AG20443 (cell line): ENCODE measurements at places on chromosomes 6 and 20.

DNA sequence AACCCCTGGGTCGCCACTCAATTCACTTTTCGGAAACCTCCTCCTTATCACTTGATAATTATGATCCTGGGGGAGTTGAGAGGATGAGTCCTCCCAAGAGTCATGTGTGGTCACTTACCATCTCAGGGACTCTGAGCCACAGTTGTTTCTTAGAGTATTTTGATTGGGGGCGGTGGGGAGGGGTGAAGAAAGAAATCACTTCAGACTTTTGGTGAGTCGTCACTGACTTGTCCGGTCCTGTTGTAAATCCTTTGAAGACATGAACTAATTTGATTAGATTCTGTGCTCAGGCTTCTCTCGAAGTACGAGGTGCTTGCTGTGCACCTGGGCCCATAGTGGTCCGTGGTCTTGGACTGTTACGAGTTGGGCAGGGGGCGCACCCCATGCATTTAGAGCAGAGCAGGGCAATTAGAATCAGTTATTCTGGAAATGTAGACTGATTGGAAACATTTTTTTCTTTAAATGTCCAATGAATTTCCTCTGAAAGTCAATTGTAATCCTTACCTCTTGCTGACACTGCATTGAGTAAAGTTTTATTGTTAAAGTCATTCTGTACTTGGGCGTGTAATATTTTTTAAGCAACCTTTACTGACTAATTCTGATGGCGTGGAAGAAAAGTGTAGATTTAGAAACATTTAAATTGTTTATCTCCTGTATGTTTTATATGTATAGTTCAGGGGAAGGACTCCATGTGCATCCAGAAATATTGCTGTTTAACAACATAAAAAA, 173.4 kb downstream of the SLC16A10 start:
- no peak for DNase-seq

DNA sequence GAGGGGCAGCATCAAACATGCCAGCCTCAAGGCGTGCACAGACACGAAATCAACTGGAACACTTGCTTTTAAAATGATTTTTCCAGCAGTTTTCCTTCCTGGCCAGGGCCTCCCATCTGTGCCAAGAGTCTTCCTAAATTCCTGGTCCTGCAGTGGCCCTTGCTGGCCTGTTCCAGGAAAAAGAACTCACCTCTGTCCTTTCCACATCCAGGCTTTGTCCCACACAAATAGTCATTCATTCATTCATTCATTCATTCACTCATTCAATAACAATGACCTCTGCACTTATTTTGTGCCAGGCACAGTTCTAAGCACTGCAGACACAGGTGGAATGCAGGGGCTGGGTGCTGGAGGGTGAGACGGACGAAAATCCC, 89.0 kb upstream of the CCDC167 start:
- no peak for DNase-seq

GRCh38 chr20:37627060-37627766, 66.6 kb upstream of the CTNNBL1 start:
- DNase-seq, result peak; percentile 73

DNA sequence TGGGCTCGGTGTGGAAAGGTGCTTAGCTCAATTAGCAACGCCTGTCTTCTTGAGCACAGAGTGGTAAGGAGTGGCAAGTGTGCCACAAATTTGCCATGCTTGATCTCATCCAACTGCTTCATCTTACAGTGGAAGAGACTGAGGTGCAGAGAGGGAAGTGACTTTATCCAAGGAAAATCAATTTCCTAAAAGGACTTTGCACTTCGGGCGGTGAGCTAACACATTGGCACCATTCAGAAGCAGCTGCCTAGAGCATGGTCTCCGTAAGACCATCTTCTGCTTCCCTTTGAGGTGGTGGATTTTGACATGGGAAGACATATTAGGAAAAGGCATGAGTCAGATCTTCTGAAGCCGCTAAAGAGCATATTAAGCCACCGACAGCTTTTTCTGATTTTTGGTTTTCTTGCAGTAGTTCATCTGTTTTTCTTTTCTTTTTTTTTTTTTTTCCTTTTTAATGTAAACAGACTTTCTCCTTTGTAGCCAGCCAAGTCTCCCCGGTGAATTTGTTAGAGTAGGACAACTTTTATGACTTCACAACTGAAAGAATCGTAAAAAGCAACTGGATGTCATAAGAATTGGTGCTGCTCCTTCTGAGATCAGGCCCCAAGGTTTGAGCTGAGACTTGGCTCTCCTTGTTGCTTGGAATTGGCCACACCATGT, 273.2 kb downstream of the CDC5L start:
- DNase-seq, result peak; percentile 45

- peak; percentile 59 for DNase-seq
These were observed 82.3 kb upstream of the RIPOR2 start for GRCh38 chr6:25017932-25018567.

- peak; percentile 18 for DNase-seq
These were observed 197.1 kb upstream of the PLN start for GRCh38 chr6:118350881-118351430.

GRCh38 chr6:169896826-169897456, 145.5 kb downstream of the ERMARD start:
- no peak for DNase-seq

- peak; percentile 94 for DNase-seq
These were observed 2.0 kb upstream of the KCNB1 start for GRCh38 chr20:49484180-49485140.

DNA sequence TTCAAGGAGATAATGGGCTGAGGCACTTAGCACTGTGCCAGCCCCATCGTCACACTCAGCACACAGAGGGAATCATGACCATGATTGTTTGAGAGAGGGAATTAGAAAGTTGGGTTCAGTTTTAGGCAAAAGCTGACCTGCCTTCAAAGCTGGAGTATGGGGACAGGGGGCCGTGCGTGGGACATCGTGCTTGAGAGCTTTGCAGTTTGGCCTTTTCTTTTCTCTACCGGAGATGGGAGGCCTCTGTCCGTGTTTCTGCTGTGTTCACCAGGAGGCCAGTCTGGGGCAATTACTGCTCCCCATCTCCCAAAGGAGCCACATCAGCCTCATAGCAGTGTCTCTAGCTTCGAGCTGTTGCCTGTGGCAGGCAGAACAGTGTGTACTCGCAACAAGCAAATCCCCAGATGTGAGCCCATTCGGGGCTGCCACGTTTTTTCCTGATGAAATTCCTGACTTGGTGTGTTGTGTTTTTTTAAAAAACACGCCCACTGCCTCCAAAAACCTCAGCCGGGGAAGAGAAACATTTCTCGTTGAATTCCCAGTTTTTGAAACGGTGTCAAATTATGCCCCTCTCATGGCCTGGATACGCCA, 20.2 kb downstream of the EYA2 start:
- DNase-seq, result peak; percentile 41

GRCh38 chr6:30206799-30207618, 6.2 kb downstream of the TRIM26 start:
- DNase-seq, result no peak

- DNase-seq, result no peak
These were observed 206.5 kb upstream of the EYA4 start for GRCh38 chr6:133034509-133035206.

GRCh38 chr6:154916857-154917256, 78.3 kb upstream of the TIAM2 start:
- no peak for DNase-seq

- DNase-seq, result no peak
These were observed 20.1 kb downstream of the HECA start for GRCh38 chr6:139154881-139155547.

DNA sequence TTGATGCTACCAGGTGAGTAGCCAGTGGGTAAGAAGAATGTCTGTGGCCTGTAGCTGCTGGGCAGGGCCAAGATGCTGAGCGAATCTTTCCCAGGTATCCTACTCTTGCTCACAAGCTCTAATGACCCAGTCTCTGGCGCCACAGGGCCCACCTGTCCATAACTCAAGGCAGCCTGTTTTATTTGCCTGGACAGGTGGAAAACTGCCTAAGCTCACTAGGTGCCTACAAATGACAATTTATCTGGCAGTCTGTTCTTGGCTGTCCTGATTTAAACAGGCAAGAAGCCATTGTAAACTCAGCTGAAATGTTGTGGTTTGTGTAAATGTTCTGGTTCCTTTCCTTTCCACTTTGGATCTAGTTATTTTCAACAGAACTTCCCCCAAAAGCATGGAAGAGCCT, 113.3 kb downstream of the TCP11 start:
- no peak for DNase-seq

DNA sequence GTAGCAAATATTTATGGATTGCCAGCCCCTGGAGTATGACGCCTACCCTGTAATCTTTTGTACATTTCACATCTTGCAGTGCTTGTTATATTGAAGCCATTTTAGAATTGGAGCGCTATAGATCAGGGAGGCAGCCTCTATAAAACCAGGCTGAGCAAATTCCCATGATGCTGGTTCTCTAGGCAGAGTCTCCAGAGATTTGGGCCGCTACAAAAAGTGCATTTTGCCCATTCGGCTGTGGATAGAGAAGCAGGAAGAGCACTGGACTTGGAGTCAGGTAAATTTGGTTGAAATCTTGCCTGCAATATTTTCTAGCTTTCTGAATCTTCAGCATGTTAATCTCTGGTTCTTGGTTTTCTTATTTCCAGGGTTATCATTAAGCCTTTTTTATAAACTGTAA, 2.0 kb downstream of the YWHAB start:
- DNase-seq, result no peak

GRCh38 chr20:24576447-24576846, 107.0 kb downstream of the SYNDIG1 start:
- DNase-seq, result no peak

DNA sequence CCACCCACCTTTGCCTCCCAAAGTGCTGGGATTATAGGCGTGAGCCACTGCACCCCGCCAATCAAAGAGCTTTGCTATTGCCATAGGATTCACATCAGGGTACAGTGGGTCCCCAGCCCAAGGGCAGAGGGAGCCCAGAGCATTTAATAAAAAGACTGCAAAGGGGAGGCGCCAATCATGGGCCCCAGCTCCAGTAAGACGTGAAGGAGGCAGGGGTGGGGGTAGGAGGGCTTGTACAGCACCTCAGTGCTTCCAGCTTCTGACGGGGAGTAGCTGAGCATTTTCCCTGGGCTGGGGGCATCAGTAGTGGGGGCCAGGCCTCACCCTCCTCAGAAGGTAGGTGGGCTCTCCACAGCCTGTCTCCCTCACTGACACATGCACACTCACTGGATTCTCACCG, 1.5 kb downstream of the ADA start:
- DNase-seq, result no peak

GRCh38 chr6:6366803-6367202, 46.3 kb upstream of the F13A1 start:
- no peak for DNase-seq

- peak; percentile 85 for DNase-seq
These were observed 16.1 kb downstream of the BPIFB1 start for GRCh38 chr20:33299111-33299603.

GRCh38 chr6:15352845-15353244, 107.0 kb downstream of the JARID2 start:
- no peak for DNase-seq

DNA sequence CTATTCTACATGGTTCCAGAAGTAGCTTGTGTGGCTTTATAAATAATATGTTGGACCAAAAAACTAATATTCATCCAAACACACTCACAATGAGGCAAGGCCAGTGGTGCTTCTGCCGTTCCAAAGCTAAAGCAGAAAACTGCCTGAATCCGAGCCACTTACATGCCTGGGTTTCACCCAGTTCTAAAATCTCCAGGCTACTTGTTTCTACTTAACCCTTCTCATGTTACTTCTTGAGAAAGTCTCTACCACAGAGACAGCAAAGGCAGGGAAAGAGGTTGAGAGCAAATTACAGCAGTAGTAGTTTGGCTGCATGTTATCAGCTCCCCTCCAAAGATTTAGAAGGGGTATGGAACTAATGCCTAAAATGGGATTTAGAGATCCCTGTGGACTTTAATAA, 62.0 kb downstream of the FAXC start:
- no peak for DNase-seq

DNA sequence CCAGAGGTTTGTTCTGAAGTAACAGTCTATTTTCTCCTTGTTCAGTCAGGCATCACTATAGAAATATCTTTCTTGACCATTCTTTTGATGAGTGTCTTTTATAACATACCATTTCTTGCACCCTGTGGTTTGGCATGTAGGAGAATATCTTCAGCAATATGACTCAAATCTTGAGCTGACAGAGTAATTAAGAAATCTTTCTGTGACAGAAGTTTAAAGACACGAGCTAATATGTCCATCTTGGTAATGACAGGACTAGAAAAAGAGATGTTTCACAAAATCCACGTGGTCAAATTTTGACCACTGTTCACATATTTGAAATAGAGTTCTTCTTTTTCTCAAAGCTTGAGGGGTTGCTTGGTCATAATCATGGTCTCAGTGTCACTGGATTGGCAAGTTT, 149.9 kb downstream of the MYB start:
- DNase-seq, result peak; percentile 10

DNA sequence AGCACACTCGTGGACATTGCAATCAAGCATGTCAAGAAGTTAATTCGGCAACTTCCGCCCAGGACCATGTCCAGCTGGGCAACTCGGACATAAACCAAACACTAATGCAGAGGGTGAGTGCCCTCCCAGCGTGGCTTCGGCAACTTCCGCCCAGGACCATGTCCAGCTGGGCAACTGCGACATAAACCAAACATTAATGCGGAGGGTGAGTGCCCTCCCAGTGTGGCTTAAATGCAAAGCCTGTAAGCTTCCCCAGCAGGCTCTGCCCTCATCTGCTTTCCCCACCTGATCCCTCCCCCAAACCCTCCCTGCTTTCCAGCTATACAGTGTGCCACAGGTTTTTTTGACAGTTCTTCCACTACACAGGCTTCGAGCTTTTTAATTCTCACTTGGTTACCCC, 143.4 kb downstream of the PXDC1 start:
- DNase-seq, result no peak

DNA sequence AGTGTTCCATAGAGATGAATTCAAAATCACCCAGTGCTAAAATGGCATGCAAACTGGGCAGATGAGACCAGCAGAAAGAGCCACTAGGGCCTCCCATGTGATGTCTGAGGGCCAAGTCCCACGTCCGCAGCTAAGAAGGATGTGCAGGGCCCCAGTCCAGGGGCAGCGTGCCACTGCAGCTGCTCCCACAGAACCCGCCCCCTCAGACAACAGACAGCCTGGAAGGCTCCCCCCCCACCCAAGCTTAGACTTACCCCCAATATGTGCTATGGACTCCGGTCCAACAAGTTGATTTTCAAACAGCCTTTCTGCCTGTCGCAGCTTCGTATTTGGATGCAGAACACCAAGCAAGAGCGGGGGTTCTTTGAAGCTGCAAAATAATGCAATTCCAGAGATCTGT, 14.0 kb downstream of the APMAP start:
- no peak for DNase-seq

DNA sequence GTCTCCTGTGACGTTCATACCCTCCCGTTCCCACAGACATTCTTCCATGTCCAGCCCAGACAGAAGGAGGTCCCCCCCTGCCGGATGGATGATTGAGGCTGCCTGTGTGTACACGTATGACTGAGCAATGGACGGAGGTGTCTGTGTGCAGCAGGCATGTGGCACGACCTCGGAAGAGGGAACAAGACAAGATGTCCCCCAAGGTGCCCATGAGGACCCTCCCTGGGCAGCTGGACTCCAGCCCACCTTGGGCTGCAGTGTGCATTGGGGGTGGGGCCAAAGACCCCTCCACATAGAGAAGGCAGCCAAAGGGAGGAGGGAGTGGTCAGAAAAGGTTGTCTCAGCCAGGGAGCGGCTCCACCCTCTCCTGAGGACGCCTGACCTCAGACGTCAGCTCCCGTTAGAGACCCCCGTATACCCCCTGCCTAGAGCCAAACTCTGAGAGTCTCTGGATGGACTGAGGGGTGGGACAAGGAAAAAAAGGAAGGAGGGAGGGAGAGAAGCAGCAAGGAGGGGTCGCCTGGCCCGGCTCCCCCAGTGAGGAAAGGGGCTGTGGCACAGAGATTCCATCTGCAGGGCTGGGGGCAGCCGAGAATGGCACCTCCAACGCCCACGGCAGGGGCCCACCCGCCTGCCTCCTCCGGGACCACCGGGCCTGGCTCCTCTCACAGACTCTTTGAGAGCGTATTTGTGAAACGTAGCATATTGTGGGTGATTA, 92.9 kb upstream of the BHLHE23 start:
- no peak for DNase-seq
